ENCODE measurements at places on chromosomes 3 and 15.

- no peak for DNase-seq
Measured at GRCh38 chr15:101054991-101055390, 135.8 kb downstream of the LRRK1 start.

DNA sequence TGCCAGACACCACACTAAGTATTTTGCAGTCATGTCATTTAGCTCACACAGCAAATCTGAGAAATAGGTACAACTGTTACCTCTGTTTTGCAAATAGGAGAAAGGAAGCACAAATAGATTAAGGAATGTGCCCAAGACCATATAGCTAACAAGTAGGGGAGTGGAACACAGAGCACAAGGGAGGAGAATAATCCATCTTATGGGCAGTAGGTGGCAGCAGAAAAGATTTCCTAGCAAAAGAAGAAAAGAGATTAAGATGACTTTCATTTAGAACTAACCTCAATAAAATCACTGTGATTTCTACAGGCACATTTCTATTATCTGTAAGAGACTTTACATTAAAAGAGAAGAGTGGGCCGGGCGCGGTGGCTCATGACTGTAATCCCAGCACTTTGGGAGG is 49.1 kb downstream of the NR1I2 start:
- no peak for DNase-seq

DNA sequence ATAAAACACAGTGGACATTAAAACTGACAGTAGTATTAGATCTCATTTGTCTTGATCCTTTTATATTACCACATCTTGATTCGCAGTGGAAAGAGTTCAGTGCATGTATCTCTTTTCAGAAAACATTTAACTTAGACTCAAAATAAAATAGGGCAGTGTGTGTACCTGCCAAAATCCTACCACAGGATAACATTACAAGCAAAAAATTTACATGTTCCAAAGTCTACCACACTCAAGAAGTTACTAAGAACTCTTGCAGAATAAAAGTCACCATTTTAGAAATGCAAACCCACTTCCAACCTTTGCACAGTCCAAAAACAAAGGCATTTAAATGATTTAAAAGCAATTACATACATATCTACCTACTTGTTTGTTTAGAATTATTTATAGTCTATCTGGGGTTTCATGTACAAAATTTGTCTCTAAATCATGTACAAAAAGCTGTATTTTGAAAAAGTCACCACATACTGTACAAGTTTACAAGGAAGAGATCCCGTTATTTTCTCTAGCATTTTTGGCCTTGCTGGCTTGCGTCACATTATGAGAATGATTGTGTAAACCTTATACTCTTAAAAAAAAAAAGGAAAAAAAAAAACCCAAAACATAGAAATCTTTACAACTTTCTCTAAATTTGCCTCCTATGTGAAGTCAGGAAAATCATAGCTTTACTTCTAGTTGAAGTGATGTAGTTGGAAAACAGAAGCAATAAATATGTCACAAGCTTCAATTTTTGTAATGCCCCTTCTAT is 153.8 kb downstream of the ADAM10 start:
- no peak for DNase-seq

DNA sequence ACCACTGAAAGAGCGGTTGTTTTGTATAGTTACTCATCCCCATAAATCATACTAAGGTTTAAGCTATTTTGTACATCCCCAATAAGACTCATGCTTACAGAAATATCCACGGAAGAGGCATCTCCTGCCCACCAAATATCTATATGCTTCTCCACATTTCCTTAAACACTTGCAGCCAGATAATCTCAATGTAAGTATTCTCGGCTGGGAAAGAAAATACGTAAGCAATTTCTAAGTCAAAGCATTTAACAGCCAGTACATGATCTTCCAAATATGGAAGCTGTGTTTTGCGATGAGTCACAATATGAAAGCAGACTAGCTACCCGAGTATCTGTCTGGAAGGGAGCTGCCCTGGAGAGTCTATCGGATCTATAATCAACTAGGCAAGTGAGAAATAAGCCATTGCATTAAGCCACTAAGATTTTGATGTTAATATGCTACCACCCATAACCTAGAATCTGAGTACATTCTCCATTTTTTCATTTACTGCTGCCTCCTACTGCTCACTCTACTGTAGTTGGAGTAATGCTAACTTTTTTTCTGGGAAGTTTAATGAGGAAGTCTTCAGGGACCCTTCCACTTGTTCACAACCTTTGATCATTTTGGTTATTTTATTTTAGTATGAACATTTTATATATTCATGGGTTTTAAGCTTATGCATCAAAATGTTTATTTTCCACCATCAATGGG is 26.9 kb upstream of the ZMAT3 start:
- no peak for DNase-seq

GRCh38 chr3:197362081-197362480 is 63.7 kb upstream of the DLG1 start:
- no peak for DNase-seq

DNA sequence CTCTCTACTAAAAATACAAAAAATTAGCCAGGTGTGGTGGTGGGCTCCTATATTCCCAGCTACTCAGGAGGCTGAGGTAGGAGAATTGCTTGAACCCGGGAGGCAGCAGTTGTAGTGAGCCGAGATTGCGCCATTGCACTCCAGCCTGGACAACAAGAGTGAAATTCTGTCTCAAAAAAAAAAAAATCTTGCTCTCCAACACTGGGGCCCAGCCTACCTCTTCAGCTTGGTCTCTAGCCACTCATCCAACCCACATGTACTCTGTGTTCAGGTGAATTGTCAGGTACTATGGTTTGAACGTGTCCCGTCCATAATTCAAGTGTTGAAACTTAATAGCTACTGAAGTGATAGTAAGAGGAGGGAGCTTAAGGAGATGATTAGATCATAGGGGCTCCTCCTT is 22.4 kb upstream of the RAB7A start:
- no peak for DNase-seq

DNA sequence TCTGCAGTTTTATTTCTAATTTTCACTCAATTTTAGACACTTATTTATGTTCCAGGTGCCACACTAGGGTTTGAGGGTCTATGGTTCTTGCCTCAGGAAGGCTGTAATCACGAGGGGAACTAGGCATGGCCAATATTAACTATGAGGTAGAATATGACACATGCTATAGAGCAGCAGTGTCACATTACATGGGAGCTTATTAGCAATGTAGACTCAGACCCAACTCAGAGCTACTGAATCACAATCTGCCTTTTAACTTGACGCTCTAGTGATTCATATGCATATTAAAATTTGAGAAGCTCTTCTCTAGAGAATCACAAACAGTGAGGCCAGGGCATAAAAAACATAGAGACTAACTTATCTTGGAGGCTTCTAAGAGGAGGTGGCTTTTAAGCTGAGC is 32.8 kb upstream of the MRPL3 start:
- no peak for DNase-seq

GRCh38 chr3:25427942-25428788 is at the start of gene RARB:
Gene RARB (plus strand): TSS chr3:25428263. CDS start chr3:25428732, 469 bp downstream.
- no peak for DNase-seq

DNA sequence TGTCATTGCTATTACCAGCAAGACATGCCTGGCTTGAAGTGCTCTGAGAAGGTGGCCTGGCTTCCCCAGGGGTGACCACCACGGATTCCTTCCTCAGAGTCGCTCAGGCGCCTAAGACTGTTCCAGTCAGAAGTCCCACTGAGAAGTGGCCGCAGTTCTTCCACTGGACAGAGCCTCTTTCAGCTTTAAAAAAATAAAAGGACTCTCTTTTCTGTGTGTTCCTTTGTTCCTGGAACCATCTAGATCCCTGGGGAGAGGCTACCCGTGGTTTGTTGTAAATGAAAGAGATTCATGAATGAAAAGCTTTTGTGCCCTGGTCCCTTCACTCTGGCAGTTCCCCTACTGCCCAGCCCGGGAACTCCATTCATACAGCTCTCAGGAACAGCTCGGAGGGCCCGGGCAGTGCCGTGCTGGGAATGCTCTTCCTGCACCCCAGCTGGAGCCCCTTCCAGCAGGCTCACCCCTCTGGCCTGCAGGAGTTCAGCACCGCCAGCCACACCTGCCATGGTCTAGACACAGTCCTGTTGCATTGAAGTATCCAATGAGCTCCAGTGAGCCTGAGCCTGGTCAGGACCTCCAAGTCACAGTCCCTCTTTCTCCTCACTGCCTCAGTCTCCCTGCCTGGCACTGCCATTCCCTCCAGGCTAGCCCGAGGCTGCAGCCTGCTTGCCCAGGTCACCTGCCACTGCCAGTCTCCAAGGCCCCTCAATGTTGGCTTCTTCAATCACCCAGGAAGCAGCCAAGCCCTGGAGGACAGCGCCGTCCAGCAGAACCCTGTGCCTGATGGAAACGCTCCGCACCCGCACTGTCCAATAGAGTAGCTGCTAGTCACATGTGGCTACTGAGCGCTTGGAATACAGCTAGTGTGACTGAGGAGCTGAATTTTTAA is 75.4 kb downstream of the XXYLT1 start:
- no peak for DNase-seq

GRCh38 chr3:170621256-170621655 is 35.4 kb upstream of the SLC7A14 start:
- no peak for DNase-seq

DNA sequence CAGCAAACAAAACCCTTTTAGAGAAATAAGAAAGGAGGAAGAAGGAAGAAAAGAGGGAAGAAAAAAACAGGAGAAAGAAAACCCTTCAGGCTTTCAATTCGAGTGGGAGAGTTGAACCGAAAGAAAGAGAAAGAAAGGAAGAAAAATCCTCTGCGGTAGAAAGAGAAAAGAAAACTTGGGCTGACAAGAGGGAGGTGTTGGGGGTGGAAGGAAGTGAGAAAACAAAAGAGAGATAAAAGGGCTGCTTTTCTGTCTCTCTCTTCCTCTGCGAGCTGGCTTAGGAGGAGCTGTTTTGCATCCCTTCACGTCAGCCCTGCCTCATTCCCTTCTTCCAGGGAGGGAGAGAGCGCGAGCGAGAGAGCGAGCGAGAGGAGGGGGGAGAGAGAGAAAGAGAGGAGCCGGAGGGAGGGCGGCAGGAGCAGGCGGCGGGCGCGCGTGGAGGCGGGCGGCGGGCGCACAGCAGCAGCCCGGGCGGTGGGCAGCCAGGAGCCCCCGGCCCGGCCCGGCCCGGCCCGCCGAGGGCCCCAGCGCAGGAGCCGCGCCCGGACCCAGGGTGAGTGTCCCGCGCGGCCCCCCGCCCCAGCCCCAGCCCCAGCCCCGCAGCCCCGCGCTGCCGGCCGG is at the start of gene ZNF710:
TSS of gene ZNF710 (plus strand) at position 263 of the 621 bp plus-strand sequence. CDS start 65,814 bp downstream, outside the sequence.
- DNase-seq = peak; percentile 40

GRCh38 chr3:131178710-131179375 is 152.2 kb downstream of the NEK11 start:
- no peak for DNase-seq

DNA sequence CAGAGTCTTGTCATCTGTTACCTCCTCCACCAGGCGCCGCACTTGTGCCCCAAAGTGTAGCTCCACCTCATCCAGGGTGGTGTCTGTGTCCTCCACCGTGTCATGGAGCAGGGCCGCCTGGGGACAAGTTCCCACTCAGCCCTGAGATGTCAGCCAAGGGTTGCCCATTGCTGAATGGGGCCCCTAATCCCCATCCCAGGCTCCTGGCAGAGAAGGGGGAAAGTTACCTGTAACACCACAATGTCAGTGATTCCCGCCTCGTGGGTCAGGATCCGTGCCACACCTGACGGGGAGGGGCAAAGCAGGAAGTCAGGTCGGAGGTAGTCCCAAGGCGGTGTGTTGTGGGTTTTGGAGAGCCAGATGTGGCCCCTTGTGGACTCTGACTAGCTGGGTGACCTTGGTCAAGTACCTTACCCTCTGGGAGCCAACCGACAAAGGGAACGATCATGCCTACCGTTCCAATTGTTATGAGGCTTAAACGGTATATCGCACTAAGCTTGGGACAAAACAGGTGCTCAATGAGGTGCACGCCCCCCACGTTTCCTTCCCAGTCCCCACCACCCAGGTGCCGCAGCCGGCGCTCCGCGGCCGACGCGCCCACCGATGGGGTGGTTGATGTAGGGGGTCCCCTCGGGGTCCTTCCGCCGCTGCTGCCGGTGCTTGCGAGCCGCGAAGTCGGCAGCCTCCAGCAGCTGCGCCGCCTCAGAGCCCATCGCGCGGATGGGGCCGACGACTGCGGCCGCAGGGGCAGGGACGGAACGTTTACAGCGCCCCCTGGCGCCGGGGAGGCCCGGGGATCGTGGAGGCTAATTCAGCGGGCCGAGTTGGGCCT is at the start of gene HDDC3:
TSS of gene HDDC3 (minus strand) at position 722 of the 832 bp plus-strand sequence. CDS start at position 713, 9 bp downstream.
- peak; percentile 92 for DNase-seq

DNA sequence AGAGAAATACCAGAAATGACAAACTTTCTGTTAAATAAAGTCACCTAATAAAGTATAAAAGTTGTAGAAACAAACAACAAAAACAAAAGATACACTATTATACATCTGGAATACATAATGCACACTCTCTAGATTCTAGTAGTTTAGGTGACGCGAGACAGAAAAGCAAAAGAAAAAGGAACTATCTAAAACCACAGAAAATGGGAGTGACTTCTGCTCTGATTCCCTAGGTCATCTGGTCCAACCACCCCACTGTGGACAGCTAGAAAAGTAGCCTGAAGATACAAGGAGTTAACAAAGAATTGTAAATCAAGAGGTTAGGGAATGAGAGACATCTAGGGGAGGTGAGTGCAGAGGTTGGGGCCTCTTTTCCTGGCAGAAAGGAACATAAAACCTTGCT is 39.1 kb downstream of the DHX36 start:
- DNase-seq = no peak

DNA sequence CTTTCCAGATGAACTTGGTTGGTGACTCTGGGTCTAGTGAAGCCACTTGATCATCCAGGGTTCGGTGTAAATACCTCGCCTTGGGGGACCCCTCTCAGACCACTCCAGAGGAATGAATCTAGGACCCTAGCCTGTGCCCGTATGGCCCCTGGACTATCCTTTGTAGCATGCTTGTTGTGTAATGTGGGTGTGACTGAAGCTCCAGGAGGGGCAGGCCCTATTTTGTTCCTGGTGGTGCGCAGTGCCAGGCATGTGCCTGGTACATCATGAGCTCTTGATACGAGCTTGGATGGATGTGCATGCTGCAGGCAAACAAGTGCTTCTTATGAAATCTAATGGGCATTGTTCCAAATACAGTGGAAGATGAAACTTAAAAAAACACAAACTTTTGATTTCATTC is 82.8 kb downstream of the EBLN2 start:
- no peak for DNase-seq

GRCh38 chr15:40276927-40277326 is 5.9 kb downstream of the ANKRD63 start:
- no peak for DNase-seq

GRCh38 chr3:149895339-149895738 is 75.4 kb downstream of the PFN2 start:
- no peak for DNase-seq

GRCh38 chr3:35772381-35773015 is 133.2 kb downstream of the ARPP21 start:
- DNase-seq = no peak

- DNase-seq = no peak
Measured at GRCh38 chr15:76327191-76328105, 9.1 kb upstream of the ISL2 start.

DNA sequence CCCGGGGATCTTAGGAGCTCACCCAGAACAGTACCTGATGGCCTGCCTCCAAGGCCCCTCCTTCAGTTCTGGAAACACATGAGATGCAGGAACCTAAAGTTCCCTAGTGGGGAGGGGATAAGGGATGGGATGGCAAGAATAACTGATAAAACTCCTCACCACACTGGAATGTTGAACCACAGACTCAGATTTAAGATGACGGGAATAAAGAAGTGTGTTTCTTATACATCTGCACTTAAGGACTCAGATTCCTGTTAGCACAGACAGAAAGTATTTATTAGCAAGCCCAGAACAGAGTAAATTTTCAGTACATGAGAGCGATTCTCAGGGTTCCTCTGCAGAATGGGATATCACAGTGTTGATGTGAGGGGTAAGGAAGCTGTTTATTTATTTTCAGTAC is 245.2 kb downstream of the TLE3 start:
- DNase-seq = no peak

All from CD4-positive, alpha-beta T cell treated with Interleukin-6 for 4 hours (primary cell).